Thoracic aorta (tissue), 2 donors: ENCODE measurements at places on chromosomes 2 and 18. TPM values are rescaled to one million over a fixed set of nuclear protein-coding genes. Genes with fewer than 3 reads are reported as not detected.

RELCH gene
- total RNA-seq, result 48.9 TPM

AQP12A gene
- not detected for total RNA-seq

CCDC74B gene
- total RNA-seq, result 12.4 TPM

TAF1B gene
- 8.3 TPM for total RNA-seq

REG3G gene
- not detected for total RNA-seq

SP5 gene
- total RNA-seq, result not detected

WNT6 gene
- total RNA-seq, result 0.27 TPM

UGT1A8 gene
- total RNA-seq, result not detected

CRYBA2 gene
- total RNA-seq, result not detected

ADNP2 gene
- total RNA-seq, result 15.6 TPM

CPLX4 gene
- not detected for total RNA-seq

CLHC1 gene
- total RNA-seq, result 0.28 TPM

HNMT gene
- 67.2 TPM for total RNA-seq

CXCR1 gene
- total RNA-seq, result 0.41 TPM

DSC1 gene
- total RNA-seq, result 0.41 TPM

MRO gene
- 6.3 TPM for total RNA-seq

SLC66A3 gene
- 53.6 TPM for total RNA-seq

CENPA gene
- total RNA-seq, result not detected

IL1R2 gene
- 47.7 TPM for total RNA-seq

GPAT2 gene
- 6.9 TPM for total RNA-seq

FSIP2 gene
- 2.4 TPM for total RNA-seq

TANC1 gene
- total RNA-seq, result 86.1 TPM

RGPD5 gene
- 85.5 TPM for total RNA-seq

KCNK3 gene
- total RNA-seq, result 6.9 TPM

C2orf66 gene
- not detected for total RNA-seq

RTTN gene
- total RNA-seq, result 13.1 TPM
